HT-29 (cell line): ENCODE measurements at places on chromosomes 2 and 18.

DNA sequence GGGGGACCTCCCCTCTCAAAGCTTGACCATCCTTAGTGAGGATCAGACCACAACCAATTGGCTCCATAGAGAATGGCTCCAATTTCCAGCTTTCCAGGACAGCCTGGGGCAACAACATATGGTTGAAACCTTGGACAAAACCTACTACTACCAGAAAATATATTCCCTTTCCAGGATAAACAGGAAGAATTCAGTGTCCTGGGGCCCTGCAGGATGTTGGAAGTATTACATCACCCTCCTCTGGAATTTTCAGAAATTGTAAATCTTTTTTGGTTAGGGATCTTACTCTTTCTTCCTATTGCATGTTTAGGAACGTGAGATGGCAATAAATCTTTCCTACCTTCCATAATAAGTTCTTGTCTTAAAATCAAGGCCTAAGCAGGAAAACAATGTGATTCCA lies 158.9 kb upstream of the MEIS1 start:
- no peak for DNase-seq

DNA sequence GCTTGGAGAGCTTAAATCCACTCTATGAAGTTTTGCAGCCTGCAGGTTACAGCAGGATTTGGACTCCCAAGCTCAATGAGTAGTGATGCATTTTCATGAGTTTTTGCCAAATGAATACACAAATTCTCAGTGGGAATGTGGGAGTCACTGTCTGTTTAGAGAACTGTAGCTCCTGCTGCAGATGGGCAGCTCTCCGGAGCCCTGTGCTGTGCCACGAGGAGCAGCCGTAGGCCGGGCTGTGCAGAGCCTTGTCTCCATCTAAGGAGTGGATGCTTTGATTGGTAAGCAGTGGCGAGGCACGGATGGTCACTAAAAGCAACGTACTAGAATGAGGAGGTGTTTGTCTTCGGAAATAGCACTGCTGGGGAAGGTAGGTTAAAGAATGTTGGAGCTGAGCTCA lies 96.0 kb upstream of the NFATC1 start:
- no peak for DNase-seq

- DNase-seq = no peak
Measured at GRCh38 chr18:2172881-2173280, 398.4 kb downstream of the METTL4 start.

GRCh38 chr2:66699416-66699792 lies 264.5 kb downstream of the MEIS1 start:
- DNase-seq = no peak

DNA sequence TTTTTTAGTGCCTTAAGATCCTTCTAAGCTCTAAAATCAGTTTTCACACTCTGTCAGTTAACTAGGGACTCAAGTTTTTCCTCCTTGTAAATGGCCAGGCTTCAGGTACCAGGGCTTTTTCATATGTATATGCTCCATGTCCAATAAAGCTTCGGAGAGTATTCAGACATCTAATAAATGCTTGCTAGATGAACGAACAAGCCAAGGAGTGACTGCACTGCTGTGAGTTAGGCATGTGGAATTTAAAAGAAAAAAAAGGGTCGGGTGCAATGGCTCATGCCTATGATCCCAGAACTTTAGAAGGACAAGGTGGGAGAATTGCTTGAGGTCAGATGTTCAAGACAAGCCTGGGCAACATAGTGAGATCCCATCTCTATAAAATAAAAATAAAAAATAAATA lies 81.9 kb downstream of the CDH2 start:
- DNase-seq = no peak
